ENCODE measurements at places on chromosomes 6 and 20. TPM values are rescaled to one million over a fixed set of nuclear protein-coding genes. Genes with fewer than 3 reads are reported as not detected.

DNA sequence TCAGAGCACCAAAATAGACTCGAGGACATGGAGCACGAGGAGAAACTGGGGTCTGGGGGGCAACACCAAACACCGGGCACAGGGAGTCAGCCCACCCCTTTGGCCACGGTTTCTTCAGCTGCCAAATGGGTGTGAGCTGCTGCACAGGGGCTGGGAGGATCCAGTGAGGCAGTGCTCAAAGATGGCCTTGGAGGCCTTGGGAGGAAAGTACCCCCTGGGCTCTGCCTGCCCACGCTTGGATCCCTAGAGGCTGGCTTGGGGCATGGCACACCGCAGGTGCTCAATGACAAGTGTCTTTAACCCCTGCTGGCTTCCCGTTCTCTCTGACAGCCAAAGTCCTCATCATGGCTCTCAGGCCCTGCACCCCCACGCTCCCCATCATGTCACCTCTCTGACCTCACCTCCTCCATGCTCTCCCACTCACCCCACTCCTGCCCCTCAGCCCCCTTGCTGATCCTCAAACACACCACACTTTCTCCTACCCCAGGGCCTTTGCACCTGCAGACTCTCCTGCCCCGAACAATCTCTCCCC lies 190.3 kb downstream of the ANKRD60 start:
- no peak overlapping the region for H3K4me3 ChIP-seq
- no peak for DNase-seq
- no peak overlapping the region for H3K27ac ChIP-seq
- H3K4me1 ChIP-seq = no peaks in the 10 kb centered on the region
- no peaks in the 10 kb centered on the region for H3K27me3 ChIP-seq

- H3K36me3 ChIP-seq = no peaks in the 10 kb centered on the region
- peaks cover 3% of the 10 kb centered on the region for H3K4me1 ChIP-seq
- no peaks in the 10 kb centered on the region for H3K27me3 ChIP-seq
- H3K27ac ChIP-seq = no peak overlapping the region
Observed at GRCh38 chr6:32906539-32906938, 34.3 kb downstream of the HLA-DMB start.

GRCh38 chr6:142885182-142885867 lies 59.7 kb downstream of the HIVEP2 start:
- DNase-seq = peak; percentile 99
- peaks cover 9% of the 10 kb centered on the region for H3K4me1 ChIP-seq
- peak overlapping the region; percentile 78 for H3K27ac ChIP-seq

- no peak overlapping the region for H3K4me3 ChIP-seq
- H3K4me1 ChIP-seq = peaks cover 4% of the 10 kb centered on the region
- H3K27me3 ChIP-seq = no peaks in the 10 kb centered on the region
- no peak overlapping the region for H3K27ac ChIP-seq
- peak; percentile 46 for DNase-seq
Observed at GRCh38 chr20:16308754-16309153, 264.5 kb downstream of the KIF16B start.

GRCh38 chr6:158284876-158285655 lies 27.2 kb upstream of the TULP4 start:
- DNase-seq = peak; percentile 20
- H3K27ac ChIP-seq = peak overlapping the region; percentile 86
- no peak overlapping the region for H3K4me3 ChIP-seq

DNA sequence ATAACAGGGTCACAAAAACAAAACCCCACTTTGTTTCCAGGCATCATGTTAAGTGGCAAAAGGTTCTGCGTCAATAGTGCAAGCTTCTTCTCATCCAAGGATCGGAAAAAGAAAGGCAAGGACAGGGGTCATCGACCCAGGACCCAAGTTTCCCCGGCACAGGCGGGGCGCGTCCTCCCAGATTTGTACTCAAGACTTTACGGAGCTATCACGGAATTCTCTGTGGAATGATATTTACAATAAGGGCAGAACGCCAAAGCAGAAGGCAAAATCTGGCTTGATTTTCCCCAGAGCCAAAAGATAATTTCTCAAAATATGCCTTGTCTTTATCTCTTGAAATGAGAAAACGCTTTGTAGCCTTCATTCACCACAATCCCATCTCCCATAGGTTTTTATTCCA lies 25.5 kb downstream of the PDE10A start:
- H3K36me3 ChIP-seq = no peaks in the 10 kb centered on the region
- peak; percentile 45 for DNase-seq
- peak overlapping the region; percentile 82 for H3K27ac ChIP-seq
- peaks cover 12% of the 10 kb centered on the region for H3K4me1 ChIP-seq

DNA sequence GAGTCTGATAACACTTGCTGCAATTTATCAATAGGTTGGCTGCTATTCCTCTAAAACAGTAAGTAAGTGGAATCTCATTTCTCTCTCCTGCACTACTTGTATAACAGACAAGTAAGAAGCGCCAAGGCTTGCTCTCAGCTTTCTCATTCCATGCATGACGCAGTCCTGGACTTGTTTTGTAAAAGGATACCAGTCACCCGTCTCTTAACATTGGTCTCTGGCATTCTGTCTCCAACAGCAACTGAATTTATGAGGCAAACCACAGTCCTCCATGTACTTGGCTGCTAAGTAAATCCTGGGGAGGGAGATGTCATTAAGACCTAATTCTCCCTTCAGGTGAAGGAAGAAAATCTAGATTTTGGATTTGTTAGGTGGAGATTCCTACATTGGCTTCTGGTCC lies 115.4 kb downstream of the OPN5 start:
- peak; percentile 1 for DNase-seq
- no peak overlapping the region for H3K4me3 ChIP-seq
- H3K27me3 ChIP-seq = no peaks in the 10 kb centered on the region
- no peak overlapping the region for H3K27ac ChIP-seq
- no peaks in the 10 kb centered on the region for H3K4me1 ChIP-seq

GRCh38 chr6:127348028-127348661 lies 4.7 kb upstream of the ECHDC1 start:
- no peaks in the 10 kb centered on the region for H3K27me3 ChIP-seq
- no peak for DNase-seq
- H3K36me3 ChIP-seq = no peaks in the 10 kb centered on the region
- no peak overlapping the region for H3K4me3 ChIP-seq

DNA sequence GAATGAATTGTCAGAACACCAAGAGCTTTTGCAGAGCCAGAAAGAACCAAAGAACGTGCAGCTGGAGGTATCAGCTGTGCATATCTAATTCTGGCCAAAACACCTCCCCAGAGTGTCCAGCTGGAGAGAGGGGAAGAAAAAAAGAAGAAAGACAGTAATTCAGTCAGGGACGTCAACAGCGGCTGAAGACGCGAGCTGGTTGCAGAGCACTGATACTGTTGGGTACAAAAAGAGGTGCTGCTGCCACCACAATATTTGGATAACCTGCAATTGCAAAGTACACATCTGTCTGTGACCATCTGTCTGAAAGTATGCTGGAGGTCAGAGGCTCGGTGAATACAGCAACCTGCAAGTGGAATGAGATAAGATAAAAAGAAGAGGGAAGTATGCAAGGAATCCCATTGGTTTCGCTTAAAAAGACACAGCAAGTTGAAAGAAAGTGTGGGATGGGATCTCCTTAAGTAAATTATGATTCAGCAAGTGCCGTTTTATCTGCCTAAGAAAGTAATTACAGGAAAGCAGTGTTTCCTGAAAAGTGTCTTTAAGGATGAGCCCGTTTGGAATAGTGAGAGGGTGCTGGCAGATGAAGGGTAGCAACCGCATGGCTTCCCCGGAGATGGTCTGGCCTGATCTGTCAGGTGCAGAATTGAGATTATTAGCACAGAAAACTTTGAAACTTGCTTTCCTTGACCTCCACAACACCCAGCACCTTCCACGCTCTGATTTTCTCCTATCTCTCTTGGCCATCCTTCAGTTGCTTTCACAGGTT lies 189.9 kb upstream of the PRDM1 start:
- no peaks in the 10 kb centered on the region for H3K36me3 ChIP-seq
- H3K4me3 ChIP-seq = no peak overlapping the region
- peak; percentile 56 for DNase-seq
- H3K27ac ChIP-seq = no peak overlapping the region
- H3K4me1 ChIP-seq = peaks cover 16% of the 10 kb centered on the region

DNA sequence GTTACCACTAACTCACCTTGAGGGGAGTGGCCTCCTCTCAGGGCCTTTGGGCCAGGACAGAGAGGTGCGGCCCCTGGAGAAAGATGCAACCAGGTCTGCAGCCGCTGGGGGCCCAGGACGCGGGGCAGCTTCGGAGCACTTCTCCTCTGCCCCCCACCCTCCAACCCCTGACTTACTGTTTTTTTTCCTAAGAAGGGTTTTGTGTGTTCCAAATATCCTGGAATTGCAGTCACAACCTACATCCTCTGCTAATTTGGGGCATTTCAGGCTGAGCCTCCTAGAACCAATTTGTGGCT lies 1.7 kb downstream of the LINC00237 start:
- H3K36me3 ChIP-seq = no peaks in the 10 kb centered on the region
- no peak overlapping the region for H3K27ac ChIP-seq
- no peak overlapping the region for H3K4me3 ChIP-seq
- peaks cover 5% of the 10 kb centered on the region for H3K4me1 ChIP-seq

- no peak overlapping the region for H3K27ac ChIP-seq
- H3K4me1 ChIP-seq = no peaks in the 10 kb centered on the region
- H3K4me3 ChIP-seq = no peak overlapping the region
- no peaks in the 10 kb centered on the region for H3K27me3 ChIP-seq
Observed at GRCh38 chr6:1163501-1163900, 148.4 kb upstream of the FOXQ1 start.

DNA sequence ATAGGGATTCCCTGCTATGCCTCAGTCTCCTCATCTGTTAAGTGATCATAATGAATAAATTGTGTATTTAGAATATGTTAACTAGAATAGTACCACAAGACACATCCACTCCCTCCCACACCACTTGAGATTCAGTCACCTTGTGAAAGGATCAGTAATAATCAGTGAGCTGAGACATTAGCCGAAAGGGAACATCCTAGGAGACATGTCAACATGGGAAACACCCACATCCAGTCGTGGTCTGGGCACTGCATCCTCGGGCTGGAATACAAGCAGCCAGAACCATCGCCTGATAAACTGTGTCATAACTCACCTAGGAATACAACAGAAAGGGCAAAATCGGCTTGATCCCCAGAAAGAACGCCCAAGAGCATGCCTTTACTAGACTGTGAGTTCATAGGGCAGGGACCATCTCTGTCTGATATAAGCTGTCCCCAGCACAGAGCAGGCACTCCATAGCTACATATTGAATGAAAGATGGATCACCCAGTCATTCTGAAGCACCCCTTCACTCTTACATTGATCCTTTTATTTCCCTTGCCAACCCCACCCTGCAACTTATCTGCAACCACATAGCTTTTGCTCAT lies 23.9 kb downstream of the RIPOR2 start:
- no peak overlapping the region for H3K27ac ChIP-seq
- no peaks in the 10 kb centered on the region for H3K36me3 ChIP-seq
- H3K4me3 ChIP-seq = peak overlapping the region; percentile 75
- peaks cover 22% of the 10 kb centered on the region for H3K4me1 ChIP-seq

GRCh38 chr6:132167929-132168892 lies 217.0 kb upstream of the CCN2 start:
- H3K27ac ChIP-seq = no peak overlapping the region
- no peaks in the 10 kb centered on the region for H3K27me3 ChIP-seq
- no peak overlapping the region for H3K4me3 ChIP-seq
- no peaks in the 10 kb centered on the region for H3K4me1 ChIP-seq
- DNase-seq = no peak

DNA sequence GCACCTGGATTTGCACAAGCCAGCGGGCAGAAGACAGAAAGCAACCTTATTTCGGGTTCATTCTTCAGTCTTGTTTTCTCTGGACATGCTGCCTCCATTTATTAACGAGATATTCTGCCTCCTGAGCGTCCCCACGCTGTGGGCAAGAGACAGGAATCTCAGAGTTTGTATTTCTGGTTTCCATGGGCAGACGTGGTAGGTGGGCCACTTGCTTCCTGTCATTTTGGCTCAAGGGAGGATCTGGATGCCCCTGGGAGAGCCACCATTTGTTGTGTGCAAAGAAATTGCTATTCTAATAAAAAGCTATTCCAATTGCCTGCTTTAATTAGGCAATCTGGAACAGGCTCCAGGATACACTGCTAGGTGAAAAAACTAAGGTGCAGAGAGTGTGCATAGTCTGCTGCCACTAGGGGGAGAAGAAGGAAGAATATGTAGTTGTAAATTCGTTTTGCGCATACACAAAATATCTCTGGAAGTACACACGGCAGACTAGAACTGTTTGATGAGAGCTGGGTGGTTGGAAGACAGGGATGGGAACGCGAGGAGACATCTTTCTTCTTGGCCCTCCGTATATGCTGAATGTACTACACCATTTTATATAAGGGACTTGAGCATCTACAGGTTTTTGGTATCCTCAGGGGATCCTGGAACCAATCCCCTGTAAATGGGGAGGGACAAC lies 30.1 kb upstream of the SLC16A10 start:
- DNase-seq = peak; percentile 52
- peaks cover 18% of the 10 kb centered on the region for H3K27me3 ChIP-seq
- H3K27ac ChIP-seq = no peak overlapping the region
- H3K4me3 ChIP-seq = no peak overlapping the region

- peak; percentile 89 for DNase-seq
- H3K4me1 ChIP-seq = peaks cover 21% of the 10 kb centered on the region
- no peaks in the 10 kb centered on the region for H3K27me3 ChIP-seq
- H3K4me3 ChIP-seq = no peak overlapping the region
- H3K27ac ChIP-seq = no peak overlapping the region
Observed at GRCh38 chr6:156879591-156879990, 102.4 kb downstream of the ARID1B start.

- H3K4me1 ChIP-seq = no peaks in the 10 kb centered on the region
- no peak overlapping the region for H3K4me3 ChIP-seq
- H3K36me3 ChIP-seq = no peaks in the 10 kb centered on the region
- no peak overlapping the region for H3K27ac ChIP-seq
- no peak for DNase-seq
Observed at GRCh38 chr20:63032861-63033793, 26.4 kb upstream of the BHLHE23 start.

DNA sequence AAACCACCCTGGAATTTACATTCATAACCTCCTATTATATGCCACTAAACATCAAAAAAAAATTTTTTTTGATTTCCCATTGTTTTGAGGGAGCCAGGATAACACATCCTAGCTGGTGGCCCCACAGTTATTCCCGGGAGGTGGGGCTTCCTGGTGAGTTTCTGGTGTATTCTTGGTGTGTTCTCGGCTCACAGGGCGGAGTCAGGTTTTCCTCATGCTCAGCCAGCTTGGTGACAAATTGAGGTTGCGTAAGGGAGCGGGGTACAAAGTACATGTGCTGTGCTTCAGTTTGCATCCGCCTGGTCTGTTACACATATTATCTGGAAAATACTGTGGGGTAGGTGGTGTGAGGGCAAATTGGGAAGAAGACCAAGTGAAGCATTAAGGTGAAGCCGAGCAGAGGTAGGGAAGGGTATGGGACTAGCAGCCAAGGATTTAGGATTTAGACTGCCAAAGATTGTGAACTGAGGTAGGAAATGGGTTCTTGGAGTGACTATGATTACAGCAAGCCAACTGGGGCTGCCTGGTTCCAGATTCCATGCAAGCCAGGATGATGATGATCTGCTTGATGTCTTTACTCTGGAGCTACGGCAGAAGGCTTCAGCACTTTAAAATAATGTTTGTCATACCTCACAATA lies 46.2 kb upstream of the EEF1A1 start:
- H3K27me3 ChIP-seq = no peaks in the 10 kb centered on the region
- peaks cover 9% of the 10 kb centered on the region for H3K4me1 ChIP-seq
- no peak overlapping the region for H3K4me3 ChIP-seq
- no peaks in the 10 kb centered on the region for H3K36me3 ChIP-seq
- H3K27ac ChIP-seq = no peak overlapping the region

Gene PREX1
- total RNA-seq = 0.72 TPM

Gene TRIM10
- not detected for total RNA-seq

Gene AK9
- total RNA-seq = 1.8 TPM

Gene SLC22A2
- total RNA-seq = not detected

Gene MDN1
- 26.7 TPM for total RNA-seq

Measured in IMR-90 (cell line).